ENCODE measurements at places on chromosomes 1 and 21. TPM values are rescaled to one million over a fixed set of nuclear protein-coding genes. Genes with fewer than 3 reads are reported as not detected.

Gene BRDT
- total RNA-seq, result not detected

Gene NES
- total RNA-seq, result 9.9 TPM

Gene DPT
- 740 TPM for total RNA-seq

Gene MCOLN3
- total RNA-seq, result 2.9 TPM

Gene LMOD1
- total RNA-seq, result 87.2 TPM

Gene FCRL6
- 0.80 TPM for total RNA-seq

Gene PLD5
- total RNA-seq, result 0.44 TPM

Gene ST7L
- total RNA-seq, result 20.6 TPM

GRCh38 chr1:170250531-170251276, 104.9 kb downstream of the NTMT2 start:
- no peak for DNase-seq

DNA sequence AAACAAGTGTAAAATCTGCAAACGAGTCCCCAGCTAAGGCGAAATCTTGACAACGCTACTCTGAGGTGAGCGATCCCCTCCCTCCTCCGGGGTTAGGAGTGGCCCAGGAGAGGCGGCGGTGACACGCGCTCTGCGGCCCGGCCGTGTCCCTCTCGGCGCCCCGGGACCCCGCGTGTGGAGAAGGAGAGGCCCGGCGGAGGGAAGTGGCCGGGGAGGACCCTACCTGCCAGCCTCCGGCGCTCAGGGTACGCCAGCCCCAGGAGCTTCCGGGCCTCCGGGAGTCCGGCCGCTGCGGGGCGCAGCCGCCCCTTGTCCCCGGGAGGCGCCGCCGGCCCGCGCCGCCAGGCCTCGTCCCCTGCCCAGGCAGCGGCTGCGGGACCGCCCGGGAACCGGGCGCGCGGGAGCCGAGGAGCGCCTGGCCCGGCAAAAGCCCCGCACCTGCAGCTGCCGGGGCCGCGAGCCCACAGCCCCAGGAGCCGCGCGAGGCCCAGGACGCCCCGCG, 543 bp downstream of the ABCB10 start:
- no peak for DNase-seq

DNA sequence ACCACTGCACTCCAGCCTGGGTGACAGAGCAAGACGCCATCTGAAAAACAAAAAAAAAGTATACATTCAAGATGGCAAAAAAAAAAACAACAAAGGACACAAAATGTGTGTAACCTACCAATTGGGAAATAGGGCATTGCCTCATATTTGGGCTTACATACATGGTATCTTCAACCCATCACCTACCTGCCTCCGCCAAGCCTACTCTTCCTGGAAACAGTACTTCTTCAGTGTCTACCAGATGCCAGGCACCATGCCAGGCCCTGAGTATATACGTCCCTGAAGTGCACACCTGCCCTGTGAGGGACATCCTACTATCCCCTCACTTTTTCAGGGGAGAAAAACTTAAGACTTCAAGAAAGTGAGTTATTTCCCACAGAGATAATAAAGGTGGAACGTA, 160.2 kb downstream of the TOMM20 start:
- DNase-seq, result no peak

DNA sequence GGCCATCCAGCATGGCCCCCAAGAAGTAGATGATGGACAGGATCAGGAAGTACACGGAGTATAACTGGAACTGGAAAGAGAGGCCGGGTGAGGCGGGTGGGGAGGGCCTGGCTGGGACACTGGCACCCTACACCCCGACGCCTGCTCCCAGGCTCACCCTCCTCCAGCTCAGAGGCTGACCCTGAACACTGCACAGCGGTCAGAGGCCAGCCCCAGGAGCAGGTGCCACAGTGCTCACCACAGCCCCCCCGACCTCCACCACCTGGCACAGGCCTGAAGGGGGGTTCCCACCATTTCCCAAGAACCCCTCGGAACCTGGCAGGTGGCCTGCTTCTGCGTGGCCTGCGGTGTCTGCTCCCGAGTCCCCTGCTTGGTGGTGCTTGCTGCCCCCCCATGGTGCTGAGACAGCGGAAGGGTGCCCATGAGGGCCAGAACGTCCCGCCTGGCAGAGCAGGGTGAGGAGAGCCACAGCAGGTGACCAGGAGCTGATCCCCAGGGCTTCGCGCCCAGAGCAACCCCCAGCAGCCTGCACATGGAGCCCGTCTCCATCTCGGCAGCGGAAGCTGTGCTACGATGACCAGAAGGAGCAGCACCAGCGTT, 26.1 kb downstream of the SLC19A1 start:
- no peak for DNase-seq

GRCh38 chr1:194358208-194358581, 1171.8 kb upstream of the B3GALT2 start:
- no peak for DNase-seq

DNA sequence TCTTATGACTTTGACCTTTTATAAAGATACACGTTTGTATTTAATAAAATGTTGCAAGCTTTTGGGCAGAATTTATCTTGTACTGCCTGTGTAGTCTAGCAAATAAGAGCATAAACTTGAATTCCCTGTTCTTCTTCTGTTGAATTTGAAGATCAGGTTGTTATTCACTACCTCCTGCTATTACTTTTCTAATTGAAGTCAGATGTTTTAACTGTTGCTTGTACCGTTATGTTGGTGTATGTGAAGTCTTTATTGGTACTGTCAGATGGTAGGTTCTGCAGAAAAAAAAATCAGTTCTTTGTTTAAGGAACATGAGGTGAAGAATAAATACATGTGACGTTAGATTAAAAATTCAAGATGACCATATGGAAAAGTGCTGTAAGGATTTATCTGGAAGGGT, 69.1 kb downstream of the DYRK1A start:
- DNase-seq, result no peak

GRCh38 chr1:213381572-213382084, 330.6 kb downstream of the RPS6KC1 start:
- no peak for DNase-seq

DNA sequence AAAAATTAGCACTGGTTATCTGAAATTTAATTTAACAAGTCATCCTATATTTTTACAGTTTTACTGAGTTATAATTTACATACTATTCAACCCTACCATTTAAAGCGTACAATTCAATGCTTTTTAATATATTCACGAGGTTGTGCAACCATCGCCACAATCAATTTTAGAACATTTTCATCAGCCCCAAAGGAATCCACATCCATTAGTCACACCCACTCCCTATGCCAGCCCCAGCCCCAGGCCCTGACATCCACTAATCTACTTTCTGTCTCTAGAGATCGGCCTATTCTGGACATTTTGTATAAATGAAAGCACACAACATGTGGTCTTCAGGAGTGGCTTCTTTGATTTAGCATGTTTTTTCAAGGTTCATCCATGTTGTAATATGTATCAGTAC, 134.7 kb downstream of the PSMG1 start:
- no peak for DNase-seq

GRCh38 chr1:94629259-94630181, 88.0 kb upstream of the F3 start:
- no peak for DNase-seq

- DNase-seq, result no peak
Observed at GRCh38 chr1:109610609-109611307, 8.7 kb downstream of the GNAT2 start.

GRCh38 chr1:110425612-110426152, 18.2 kb upstream of the LAMTOR5 start:
- DNase-seq, result no peak

DNA sequence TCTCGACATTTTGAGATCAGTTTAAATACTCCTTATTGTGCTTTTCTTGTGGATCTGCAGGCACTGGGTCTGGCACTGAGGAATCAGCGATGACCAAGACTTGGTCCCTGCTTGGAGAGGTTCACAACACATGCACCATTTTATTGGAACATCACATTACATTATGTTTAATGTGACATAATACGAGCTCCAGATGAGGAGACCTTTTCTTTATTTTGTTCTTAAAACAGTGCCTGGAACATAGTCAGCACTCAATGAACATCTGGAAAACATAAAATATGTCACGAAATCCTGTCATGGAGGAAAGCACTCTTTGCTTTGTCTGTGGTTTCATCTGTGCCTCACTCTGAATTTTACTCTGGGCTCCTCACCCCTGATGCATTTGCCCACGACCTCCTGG, 110.7 kb downstream of the ST6GALNAC3 start:
- no peak for DNase-seq

DNA sequence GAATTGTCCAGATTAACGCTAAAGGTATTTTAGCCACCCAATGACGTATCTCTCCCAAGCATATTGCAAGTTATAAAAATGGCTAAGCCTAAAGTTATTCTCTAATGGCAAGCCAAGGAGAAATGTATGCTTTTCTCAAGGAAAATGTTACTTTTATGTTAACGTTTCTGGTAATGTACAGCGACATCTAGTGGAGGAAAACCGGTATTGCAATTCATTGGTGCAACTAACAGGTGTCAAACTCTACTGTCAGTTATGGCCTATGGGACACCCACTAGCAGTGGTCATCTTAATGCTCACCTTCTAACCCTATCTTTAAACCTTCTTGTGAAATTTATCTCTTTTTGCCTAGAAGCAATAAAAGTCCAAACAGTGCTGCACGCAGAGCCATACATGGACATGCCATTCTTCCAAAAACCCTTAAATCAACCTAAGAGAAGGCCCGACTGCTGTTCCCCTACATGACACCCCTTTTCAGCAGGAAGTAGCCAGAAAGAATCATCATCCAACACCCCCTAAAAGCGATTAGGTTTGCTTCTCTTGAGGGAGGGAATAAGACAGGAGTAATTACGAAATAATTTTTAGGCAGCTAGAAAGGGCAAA, 68.7 kb upstream of the LRIF1 start:
- DNase-seq, result no peak

- no peak for DNase-seq
Observed at GRCh38 chr21:23471877-23472276, 2135.4 kb downstream of the MRPL39 start.

GRCh38 chr1:154756793-154757548, 113.1 kb downstream of the KCNN3 start:
- no peak for DNase-seq

DNA sequence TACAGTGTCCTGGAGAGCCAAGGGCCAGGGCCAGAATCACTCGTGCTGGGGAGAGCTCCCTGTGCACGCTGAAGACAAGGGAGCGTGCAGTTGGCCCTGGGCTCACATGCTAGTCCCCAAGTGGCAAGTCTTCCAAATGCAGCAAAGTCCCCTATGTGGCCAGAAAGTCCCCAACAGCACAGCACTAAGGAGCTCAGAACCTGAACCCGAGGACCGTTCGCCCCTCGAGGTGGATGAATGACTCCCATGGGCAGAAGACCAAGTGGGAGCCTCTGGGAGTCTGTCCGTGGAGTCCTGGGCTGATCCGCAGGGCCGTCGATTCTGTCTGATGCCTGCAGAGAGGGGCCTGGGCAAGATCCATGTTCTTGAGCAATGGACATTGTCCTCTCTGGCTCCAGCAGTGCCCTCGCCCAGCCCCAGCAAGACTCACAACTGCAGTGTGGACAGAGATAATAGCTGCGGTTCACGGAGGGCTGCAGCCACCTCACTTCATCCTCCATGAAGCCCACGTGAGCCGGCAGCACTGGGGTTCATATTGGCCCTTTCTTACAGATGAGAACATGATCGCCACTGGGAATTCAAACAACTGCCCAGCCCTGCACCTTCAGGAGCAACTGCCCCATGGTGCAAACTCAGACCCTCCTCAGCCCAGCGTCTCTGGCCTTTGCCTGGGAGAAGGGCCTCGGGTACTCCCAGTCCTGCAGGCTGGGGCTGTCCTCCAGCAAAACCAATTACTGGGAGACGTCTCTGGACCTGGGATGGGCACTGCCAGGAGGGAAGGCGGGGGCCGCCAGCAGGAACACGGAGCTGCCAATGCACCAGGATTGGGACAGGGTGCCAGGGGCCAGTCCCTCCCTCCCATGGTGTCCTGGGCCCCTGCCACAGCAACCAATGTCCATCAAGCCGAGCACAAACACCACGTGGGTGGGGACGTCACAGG, 243.7 kb downstream of the NPHP4 start:
- no peak for DNase-seq

- no peak for DNase-seq
Observed at GRCh38 chr1:230107941-230108340, 40.9 kb downstream of the GALNT2 start.

- DNase-seq, result peak; percentile 65
Observed at GRCh38 chr1:67618285-67619018, 66.5 kb upstream of the GADD45A start.

- peak; percentile 68 for DNase-seq
Observed at GRCh38 chr1:168608796-168609715, 32.7 kb downstream of the XCL1 start.

DNA sequence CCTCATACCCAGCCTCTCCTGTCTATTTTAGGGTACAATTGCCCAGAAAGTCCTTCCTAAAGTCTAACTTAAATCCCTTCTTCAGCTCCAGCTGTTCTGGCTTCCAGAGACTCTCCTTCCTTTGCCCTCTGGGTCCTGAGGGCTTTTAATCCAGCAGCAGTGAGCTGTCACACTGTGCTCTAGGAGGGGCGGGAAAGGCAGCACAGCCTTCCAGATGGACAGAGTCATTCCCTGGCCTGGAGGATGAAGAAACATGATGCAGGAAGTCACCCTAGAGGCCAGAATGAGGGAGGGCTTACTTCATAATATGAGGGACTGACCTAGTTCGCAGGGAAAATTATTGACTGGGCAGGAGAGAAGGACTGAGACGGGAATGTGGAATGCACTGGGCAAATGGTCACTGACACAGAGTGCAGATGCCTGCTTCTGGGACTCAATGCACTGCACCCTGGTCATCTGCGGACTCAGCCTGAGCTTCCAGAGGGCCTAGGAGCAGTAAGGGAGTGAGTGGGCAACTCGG, 1.3 kb downstream of the SH2D2A start:
- DNase-seq, result no peak

DNA sequence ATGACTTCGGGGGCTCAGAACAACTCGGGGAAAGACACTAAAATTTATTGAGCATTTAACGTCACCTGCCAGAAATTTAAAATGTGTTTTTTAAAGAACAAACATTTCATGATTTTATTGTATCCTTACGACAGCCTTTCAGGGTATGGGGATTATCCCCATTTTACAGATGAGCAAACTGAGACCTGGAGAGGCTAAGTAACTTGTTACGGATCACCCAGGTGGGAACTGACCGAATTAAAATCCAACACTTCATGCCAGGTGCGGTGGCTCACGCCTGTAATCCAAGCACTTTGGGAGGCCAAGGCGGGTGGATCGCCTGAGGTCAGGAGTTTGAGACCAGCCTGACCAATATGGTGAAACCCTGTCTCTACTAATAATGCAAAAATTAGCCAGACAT, 50.9 kb downstream of the DISC1 start:
- no peak for DNase-seq

GRCh38 chr1:172708452-172708851, 49.5 kb downstream of the FASLG start:
- DNase-seq, result no peak

- no peak for DNase-seq
Observed at GRCh38 chr1:239606850-239607400, 220.6 kb downstream of the CHRM3 start.
